MG63 (cell line): ENCODE measurements at places on chromosomes 7 and 10. TPM values are rescaled to one million over a fixed set of nuclear protein-coding genes. Genes with fewer than 3 reads are reported as not detected.

DNA sequence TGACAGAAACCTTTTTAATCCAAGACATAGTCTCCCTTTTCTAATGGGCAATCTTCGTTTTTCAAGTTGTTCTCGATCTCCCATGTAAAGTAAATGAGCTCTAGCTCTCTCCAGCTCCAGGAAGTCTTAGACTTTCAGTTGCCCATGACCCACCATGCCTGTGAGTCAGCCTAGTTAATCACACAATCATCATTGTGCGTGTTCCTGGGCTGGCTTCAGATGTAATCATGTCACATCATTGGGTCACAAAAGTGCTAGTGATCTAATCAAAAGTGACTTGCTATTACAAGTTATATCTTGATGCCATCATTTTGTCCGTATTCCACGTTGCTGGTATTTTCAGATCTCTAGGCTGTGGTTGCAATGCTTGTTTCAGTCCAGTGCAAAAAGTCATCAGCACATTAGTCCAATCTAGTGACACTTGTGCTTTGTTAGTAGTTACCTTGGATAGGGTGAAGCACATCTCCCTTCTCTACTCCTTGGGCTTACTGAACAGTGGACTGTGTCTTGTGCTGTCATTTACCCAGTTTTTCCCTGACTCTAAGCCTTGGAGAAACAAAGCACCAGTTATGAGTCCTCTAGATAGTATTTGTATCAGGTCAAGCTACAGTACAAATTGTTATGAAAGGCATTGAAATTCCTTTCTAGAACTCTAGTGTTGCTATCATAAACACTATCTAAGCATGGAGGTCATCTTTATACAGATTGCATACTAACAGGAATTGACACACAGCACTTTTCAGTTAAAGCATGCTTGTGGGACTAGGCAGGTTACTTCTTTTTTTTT is 316.6 kb downstream of the GFRA1 start:
- peak; percentile 32 for DNase-seq

DNA sequence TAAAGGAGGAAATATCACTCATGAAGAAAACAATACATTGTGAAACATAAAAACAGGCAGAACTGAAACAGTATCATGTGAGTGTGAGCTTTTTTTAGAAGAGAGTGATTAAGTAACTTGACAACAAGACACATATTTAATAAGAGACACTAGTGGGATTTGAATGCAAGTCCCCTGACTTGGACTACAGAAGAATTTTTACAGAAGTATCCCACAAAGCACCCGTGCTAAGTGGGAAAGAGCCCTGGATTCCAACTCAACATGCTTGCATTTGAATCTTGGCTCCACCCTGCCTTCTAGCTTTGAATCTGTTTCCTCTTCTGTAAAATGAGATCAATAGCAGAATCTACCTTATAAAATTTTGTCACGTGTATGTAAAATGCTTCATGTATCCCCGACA is 166.2 kb downstream of the ZNF365 start:
- no peak for DNase-seq

- DNase-seq = no peak
Measured at GRCh38 chr7:76515999-76516443, 5.7 kb downstream of the UPK3B start.

DNA sequence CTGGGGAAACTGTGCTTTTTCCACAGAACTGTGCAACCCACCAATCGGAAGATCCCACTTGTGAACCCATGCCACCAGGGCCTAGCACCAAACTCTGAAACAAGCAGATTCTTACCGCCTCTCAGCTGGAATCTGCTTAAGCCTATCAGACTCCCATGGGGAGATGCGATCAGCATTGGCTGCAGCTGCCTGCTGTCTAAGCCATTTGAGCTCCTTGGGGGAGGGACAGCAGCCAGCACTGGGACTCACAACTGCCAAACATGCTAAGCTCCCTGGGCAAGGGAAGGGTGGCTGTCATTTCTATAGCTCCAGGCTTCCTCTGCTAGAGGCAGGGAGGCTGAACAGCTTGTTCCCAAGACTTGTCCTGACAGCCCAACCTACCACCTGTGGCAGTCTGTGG is 283.8 kb downstream of the CDK14 start:
- no peak for DNase-seq

DNA sequence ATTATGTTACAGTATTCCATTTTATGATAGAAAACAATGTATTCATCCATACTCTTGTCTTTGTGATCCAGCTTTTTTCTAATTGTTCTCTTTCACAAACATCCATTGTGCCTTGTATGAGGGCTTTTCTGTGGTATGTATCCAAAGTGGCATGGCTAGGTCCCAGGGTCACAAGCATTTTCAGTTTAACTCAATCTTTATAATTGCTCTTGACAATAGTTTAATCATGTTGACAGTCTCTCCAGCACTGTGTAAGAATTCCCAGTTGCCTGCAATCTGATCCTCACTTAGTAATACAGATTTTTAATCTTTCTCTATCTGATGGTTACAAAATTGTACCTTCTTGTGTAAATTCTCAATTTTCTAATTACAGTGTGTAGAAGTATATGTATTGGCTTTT is 533.4 kb downstream of the NEBL start:
- no peak for DNase-seq

DNA sequence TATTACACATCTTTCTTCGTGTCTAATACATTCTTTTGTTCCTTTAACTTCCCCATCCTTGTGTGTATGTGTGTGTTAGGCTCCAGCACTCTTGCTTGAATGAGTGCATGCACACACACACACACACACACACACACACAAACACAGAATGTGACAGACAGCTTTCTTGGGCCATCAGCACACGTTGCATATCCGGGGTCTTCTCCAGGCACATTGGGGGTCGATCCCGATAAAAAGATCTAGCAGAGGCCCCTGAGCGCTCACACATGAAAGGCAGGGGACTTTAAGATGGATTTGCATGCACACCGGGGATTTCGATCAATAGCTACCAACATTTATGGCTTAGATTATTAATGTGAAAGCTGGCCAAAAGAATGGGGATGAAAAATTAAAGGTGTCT is 4.5 kb downstream of the SKIDA1 start:
- DNase-seq = no peak

DNA sequence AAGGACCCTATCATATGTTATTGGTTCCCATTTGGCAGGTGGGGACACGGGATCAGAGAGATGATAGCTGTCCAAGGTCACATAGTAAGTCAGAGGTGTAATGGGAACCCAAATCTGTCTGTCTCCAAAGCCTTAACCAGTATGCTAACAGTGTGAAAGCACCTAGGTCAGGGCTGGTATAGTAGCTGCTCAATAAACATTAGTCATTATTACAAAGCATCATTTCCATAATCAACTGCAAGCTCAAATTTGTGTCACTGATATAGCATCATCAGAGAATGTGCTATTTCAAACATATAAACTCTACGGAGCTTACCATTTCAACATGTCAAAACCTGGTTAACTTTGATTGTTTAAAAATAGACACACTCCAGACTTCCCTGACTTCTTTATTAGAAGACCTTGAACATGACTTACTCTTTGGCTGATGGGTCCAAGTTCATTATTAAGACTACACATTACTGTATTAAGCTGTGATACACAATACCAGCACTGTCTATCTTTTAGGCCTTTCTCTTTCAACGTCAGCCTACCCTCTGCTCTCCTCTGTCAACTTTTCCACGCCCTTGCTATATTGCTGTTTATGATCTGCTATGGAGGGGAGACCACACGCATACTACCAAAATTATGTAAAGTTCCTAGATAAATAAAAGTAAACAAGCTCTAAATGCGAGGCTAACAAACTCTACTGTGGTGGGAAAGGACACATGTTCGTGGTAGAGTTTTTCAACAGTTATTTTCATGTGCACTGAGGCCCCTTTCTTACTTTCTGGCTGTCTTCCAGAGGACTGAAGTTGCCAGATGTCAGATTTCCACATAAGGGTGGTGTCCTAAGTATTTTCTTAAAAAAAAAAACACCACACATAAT is 33.6 kb downstream of the DNMBP start:
- DNase-seq = no peak

GRCh38 chr7:39248692-39249090 is 271.0 kb downstream of the POU6F2 start:
- no peak for DNase-seq

- no peak for DNase-seq
Measured at GRCh38 chr7:120783273-120783672, 74.7 kb downstream of the TSPAN12 start.

DNA sequence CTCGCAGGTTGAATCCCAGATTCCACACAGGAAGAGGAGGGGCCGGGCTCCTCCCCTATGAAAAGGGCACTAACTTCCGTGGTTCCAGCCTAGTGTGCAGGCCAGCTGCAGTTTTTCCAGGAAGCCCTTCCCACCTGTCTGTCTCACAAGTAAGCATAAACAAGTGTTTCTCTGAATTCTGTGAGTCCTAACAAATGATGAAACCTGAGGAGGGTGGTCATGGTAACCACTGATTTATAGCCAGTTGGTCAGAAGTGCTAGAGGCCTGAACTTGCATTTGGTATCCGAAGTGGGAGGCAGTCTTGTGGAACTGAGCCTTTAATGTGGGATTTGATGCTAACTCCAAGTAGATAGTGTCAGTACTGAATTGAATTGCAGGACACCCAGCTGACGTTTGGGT is 54.7 kb upstream of the STEAP4 start:
- DNase-seq = no peak

DNA sequence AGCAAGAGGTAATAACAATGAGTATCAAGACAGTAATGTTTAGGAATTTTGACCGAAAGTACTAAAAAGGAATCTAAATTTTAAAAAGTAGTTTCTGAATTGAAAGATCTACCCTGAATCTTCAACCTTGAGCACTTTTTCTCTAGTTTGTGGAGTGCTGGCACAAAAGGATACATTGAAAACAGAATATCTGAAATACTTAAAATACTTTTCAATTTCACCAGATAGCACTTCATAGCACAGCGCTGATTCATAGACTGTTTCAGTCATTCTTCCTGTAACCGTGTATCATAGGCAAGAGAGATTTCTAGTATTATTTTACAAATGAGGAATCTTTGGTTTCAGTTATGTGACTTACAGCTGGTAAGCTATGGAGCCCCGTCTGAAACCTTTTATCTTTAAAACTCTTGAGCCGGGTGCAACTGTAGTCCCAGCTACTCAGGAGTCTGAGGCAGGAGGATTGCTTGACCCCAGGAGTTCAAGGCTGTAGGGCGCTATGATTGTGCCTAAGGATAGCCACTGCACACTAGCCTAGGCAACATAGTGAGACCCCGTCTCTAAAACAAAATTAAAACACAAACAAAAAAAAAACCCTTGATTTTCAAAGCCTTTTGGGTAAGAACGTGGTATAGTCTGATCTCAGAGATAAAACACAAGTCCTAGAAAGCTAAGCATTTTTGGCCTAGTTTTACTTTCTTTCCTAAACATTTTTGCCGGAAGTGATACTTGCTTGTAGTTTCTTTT is 35.1 kb downstream of the FHIP2A start:
- no peak for DNase-seq

DNA sequence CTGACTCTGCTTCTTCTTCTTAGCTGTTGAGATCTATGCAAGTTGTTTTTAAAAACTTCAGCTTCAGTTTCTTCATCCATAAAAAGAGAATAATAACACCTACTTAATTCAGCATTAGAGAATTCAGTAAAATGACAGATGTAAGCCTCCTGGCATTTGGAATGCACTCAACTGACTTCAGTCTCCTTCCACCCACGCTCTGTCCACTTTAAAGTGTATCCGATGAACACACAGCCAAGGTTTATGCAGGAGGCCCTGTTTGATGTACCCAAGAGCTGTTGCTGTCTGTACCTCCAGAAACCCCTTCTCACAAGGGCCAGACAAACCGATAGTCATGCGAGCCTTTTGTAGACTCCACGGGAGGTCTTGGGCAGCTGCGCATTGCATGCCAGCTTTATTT is 27.1 kb upstream of the SLC35B4 start:
- no peak for DNase-seq

DNA sequence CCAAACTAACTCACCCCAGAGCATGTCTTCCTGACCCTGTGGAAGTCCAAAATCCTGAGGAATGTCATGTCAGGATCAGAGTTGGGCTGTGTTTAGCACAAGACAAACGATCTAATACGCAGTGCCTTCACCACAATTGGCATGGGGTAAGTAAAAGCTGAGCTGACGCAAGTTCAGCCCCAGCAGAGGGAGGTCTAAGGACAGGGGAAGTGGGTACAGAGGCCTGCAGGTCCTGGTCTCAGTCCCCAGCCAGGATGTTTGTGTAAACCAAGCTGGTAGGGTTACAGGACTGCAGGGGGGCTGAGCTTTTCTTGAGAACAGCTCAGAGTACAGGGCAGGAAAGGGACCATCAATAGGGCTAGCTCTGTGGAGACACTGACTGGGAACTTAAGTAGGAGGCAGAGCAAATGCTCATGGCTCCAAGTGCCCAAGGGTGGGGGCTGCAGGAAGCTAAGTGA is 5.3 kb upstream of the KCNIP2 start:
- DNase-seq = no peak

- peak; percentile 77 for DNase-seq
Measured at GRCh38 chr7:47253650-47254080, 328.2 kb downstream of the TNS3 start.

CFAP46 gene
- 0.33 TPM in 1 of 2 replicates, not detected in the other for total RNA-seq

UPK3BL2 gene
- total RNA-seq = 2.5 TPM in 1 of 2 replicates, not detected in the other

ZNF503 gene
- total RNA-seq = 6.2 and 8.8 TPM in 2 replicates

EVX1 gene
- not detected in 2 replicates for total RNA-seq

CYP2C19 gene
- not detected in 2 replicates for total RNA-seq
